ENCODE measurements at places on chromosomes 12 and 14. TPM values are rescaled to one million over a fixed set of nuclear protein-coding genes. Genes with fewer than 3 reads are reported as not detected.

The BBS10 gene
- total RNA-seq, result 15.6 TPM

The TPPP2 gene
- not detected for total RNA-seq

The KRT83 gene
- total RNA-seq, result not detected

The RFLNA gene
- 1.1 TPM for total RNA-seq

The DPF3 gene
- 8.1 TPM for total RNA-seq

The LAG3 gene
- 0.09 TPM for total RNA-seq

The TMPRSS12 gene
- total RNA-seq, result not detected

Measured in bronchial smooth muscle cell (primary cell).